ENCODE measurements at places on chromosomes 6 and 20.

- DNase-seq = peak; percentile 46
Observed at GRCh38 chr6:138004430-138005287, 102.6 kb downstream of the PERP start.

GRCh38 chr6:69578361-69578890 is 218.4 kb downstream of the LMBRD1 start:
- DNase-seq = no peak

GRCh38 chr6:22716721-22717120 is 147.4 kb downstream of the HDGFL1 start:
- no peak for DNase-seq

GRCh38 chr20:38226553-38226952 is 34.0 kb downstream of the KIAA1755 start:
- no peak for DNase-seq

GRCh38 chr6:152246554-152247337 is 390.4 kb downstream of the SYNE1 start:
- no peak for DNase-seq

DNA sequence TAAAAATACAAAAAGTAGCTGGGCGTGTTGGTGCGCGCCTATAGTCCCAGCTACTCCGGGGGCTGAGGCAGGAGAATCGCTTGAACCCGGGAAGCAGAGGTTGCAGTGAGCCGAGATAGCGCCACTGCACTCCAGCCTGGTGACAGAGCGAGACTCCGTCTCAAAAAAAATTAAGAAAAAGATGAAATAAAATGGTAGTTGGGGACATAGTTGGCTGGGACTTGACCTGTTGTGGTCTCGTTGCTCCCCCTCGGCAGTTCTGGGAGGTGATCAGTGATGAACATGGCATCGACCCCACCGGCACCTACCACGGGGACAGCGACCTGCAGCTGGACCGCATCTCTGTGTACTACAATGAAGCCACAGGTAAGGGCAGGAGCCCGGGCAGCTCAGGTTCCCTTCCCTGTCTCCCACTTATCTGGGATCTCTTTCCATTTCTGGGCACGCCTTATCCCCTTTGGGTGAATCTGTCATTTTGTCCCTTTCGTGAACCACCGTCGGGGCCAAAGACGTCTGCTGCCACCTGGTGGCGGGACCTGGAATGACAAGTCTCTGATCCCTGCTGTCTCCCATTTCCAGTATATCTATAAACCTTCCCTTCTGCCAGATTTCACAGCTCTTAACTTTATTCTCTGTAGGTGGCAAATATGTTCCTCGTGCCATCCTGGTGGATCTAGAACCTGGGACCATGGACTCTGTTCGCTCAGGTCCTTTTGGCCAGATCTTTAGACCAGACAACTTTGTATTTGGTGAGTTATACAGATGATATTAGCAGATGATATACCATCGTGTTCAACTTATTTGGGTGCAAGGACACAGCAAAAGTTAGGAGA is 2.3 kb downstream of the TUBB start:
- peak; percentile 29 for DNase-seq

GRCh38 chr6:14119784-14120183 is 2.2 kb downstream of the CD83 start:
- DNase-seq = no peak

DNA sequence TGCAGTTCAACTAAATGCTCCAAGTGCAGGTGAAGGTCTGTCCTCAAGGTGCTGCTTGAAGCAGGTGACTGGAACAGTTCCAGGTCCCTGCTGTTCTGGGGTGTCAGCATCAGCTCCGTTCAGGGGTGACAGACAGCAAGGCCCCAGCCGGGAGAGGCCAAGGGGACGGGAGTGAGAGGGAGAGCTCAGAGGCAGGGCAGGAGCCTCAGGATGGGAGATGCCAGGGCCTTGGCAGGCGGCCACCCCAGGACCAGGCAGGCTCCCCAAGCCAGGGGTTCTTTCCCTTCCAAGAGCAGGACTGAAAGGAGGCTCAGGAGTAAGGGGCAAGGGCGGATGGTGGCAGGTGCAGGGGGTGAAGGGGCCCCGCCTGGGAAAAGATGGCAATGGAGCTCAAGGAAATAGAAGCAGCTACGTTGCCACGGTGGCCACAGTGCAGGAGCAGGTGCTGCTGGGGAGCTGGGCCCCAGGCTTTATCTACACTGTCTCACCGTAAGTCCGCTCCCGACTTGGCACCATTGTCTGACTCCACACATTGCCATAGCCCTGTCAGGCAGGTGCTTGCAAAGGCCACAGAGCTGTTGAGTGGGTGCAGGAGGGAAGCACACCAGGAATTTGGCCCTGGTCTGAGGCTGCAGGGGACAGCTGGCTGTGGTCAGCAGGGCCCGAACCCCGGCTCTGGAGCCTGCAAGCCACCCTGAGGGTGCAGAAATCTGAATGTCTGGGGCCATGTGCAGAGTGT is 43.1 kb downstream of the ERMARD start:
- DNase-seq = peak; percentile 38

DNA sequence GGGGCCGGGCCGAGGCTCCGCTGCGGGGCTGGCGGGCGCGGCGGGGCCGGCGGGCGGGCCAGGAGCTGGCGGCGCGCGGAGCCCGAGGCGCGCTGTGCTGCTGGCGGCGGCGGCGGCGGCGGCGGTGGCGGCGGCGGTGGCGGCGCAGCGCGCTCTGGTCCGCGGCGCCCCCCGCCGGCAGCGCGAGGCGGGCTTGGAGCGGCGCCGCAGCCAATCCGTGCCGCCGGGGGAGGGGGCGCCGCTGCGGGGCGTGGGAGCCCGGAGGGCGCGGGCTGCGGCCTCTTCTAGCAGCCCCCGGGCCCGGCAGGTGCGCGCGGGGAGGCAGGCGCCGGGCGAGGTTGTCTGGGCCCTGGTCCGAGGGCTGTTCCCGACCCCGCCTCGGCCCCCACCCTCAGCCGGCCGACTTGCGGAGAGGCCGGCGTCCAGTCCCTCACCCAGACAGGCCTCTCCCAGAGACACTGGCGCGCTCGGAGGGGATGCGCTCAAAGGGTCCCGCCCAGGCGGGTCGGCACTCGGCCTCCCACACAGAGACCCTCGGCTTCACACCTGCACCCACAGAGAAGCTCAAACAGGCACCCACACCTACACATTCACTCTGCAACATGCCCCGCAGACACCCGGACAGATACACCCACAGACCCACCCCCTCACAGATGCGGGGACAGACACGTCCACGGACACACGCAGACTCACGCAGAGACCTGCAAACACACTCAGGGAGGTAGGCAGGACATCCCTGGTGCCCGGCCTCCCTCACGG is at the start of gene RIMS4:
TSS of gene RIMS4 (minus strand) at position 156 of the 759 bp plus-strand sequence. CDS start 275 bp downstream, outside the sequence.
- no peak for DNase-seq

GRCh38 chr6:150184850-150185731 is 42.2 kb downstream of the PPP1R14C start:
- no peak for DNase-seq

- DNase-seq = no peak
Observed at GRCh38 chr6:169213814-169214520, 39.7 kb downstream of the THBS2 start.

- DNase-seq = no peak
Observed at GRCh38 chr6:96704713-96705112, 132.6 kb downstream of the GPR63 start.

GRCh38 chr20:24493181-24493580 is 23.8 kb downstream of the SYNDIG1 start:
- no peak for DNase-seq

DNA sequence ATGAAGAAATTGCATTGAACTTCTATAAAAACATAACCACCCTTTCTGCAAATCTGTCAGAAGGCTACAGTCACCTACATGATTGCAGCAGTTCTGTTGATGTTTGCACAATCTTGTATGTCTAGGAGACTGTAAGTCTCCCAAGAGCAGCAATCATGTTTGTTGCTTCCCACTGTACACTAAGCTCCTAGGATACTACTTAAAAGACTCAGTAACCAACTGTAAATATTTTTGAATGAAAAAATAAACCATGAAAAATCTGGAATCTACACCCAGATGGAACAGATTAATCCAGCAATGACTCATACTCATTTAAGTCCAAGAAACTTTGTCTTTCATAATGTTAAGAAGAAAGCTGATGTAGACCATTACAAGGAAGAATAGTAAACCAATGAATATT is 168.5 kb upstream of the ATXN1 start:
- DNase-seq = no peak

- no peak for DNase-seq
Observed at GRCh38 chr6:29994826-29995225, 52.5 kb downstream of the HLA-A start.

GRCh38 chr6:11614534-11615213 is 77.1 kb downstream of the TMEM170B start:
- DNase-seq = no peak

DNA sequence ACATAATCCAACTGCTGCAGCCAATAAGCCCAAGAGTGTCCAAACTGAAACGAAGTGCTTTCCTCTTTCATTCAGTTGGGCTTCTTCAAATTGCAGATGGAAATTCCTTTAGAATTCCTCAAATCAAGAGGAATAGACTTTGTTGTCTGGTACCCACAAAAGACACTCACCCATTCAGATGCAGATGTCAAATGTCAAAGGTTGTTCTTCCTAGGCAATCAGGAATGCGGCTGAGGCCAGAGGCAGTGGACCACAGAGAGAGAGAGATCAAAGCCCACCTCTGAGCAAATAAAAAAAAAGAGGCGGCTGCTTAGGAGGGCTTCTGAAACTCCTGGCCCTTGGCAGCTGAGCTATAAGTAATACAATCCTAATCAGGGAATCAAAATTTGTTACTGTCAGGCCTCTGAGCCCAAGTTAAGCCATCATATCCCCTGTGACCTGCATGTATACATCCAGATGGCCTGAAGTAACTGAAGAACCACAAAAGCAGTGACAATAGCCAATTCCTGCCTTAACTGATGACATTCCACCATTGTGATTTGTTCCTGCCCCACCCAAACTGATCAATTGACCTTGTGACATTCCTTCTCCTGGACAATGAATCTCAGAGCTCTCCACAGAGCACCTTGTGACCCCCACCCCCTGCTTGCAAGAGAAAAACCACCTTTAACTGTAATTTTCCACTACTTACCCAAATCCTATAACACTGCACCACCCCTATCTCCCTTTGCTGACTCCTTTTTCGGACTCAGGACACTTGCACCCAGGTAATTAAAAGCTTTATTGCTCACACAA is 303.0 kb upstream of the GJE1 start:
- no peak for DNase-seq

DNA sequence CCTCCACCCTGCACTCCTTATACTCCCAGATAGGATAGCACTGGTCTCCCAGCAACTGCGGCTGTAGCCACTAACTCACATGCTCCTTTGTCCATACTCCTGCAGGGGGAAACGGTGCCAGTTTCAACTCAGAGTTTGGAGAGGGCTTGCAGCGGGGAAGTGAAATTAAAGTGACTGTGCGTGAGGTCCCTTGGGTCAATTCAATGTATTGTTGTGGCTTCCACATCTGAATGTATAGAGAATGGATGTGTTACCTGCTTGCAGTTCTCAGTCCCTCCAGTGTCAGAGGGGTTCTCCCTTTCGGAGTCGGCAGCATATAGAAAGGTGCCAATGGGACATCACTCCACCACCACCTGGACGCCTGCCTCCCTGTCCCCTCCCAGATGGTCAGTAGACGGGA is 93.6 kb upstream of the CNKSR3 start:
- no peak for DNase-seq

GRCh38 chr20:40676491-40677269 is 12.4 kb downstream of the MAFB start:
- DNase-seq = no peak
